ENCODE measurements at places on chromosomes 1 and 21. TPM values are rescaled to one million over a fixed set of nuclear protein-coding genes. Genes with fewer than 3 reads are reported as not detected.

The SEC16B gene
- 2.1 TPM for total RNA-seq

- DNase-seq: no peak
Measured at GRCh38 chr1:95113684-95114083, 3.5 kb upstream of the TLCD4 start.

- DNase-seq: no peak
Measured at GRCh38 chr1:205374210-205375078, 17.7 kb upstream of the KLHDC8A start.

DNA sequence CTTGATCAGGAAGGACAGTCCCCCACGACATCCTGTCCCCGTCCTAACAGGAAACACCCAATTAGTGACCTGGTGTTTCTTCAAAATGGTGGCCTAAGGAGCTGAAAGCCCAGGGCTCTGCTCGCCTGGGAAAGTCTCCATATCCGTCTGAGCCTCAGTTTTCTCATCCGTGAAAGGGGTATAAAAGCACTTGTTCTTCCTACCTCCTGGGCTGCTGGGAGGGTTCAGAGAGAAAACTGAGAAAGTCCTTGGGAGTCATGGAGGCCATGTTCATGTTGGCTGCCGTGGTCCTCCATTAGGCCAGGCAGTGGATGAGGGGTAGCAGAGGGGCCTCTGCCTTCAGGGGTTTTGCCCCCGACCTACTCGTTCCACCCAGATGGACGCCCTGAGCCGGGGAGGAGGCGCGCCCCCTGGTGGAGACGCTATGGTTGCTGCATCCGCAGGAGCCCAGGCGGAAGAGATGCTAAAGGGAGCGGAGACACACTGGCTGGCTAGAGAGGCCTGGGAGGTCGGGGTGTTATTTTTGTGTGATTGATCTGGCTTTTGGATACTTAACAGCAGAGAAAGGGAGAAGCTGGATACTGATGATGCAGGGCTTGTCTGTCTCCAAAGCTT is 113.5 kb downstream of the PRDM2 start:
- DNase-seq: peak; percentile 55

DNA sequence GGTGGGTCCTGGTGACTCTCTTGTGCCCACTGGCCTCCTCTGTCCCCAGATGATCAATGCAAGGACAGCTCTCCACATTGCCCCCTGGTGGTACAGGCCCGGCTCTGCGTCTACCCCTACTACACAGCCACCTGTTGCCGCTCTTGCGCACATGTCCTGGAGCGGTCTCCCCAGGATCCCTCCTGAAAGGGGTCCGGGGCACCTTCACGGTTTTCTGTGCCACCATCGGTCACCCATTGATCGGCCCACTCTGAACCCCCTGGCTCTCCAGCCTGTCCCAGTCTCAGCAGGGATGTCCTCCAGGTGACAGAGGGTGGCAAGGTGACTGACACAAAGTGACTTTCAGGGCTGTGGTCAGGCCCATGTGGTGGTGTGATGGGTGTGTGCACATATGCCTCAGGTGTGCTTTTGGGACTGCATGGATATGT is 10.8 kb downstream of the ADAMTSL4 start:
- DNase-seq: peak; percentile 85

- DNase-seq: no peak
Measured at GRCh38 chr1:2121101-2121691, 71.0 kb downstream of the PRKCZ start.

DNA sequence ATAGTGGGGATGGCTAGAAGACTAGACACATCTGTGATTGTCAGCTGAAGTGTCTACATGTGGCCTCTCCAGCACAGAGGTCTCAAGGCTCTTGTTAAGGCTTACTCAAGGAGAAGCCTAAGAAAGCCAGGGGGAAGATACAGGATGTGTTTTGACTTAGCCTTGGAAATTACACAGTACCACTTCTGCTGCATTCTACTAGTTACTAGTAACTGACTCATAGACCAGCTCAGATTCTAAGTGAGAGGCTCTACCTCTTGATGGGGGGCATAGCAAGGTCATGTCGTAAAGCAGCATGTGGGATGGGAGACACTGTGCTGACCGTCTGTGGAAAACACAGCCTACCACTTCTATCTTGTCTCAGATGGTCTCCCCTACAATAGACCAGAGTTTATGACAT is 99.5 kb downstream of the UBE2U start:
- no peak for DNase-seq

The RYR2 gene
- total RNA-seq: 0.07 TPM

The RIMKLA gene
- 2.7 TPM for total RNA-seq

GRCh38 chr1:12342401-12343003 is 112.7 kb downstream of the VPS13D start:
- no peak for DNase-seq

GRCh38 chr1:25774206-25774803 is 25.7 kb upstream of the SELENON start:
- no peak for DNase-seq

GRCh38 chr1:229040630-229041358 is 230.1 kb upstream of the RAB4A start:
- DNase-seq: no peak

DNA sequence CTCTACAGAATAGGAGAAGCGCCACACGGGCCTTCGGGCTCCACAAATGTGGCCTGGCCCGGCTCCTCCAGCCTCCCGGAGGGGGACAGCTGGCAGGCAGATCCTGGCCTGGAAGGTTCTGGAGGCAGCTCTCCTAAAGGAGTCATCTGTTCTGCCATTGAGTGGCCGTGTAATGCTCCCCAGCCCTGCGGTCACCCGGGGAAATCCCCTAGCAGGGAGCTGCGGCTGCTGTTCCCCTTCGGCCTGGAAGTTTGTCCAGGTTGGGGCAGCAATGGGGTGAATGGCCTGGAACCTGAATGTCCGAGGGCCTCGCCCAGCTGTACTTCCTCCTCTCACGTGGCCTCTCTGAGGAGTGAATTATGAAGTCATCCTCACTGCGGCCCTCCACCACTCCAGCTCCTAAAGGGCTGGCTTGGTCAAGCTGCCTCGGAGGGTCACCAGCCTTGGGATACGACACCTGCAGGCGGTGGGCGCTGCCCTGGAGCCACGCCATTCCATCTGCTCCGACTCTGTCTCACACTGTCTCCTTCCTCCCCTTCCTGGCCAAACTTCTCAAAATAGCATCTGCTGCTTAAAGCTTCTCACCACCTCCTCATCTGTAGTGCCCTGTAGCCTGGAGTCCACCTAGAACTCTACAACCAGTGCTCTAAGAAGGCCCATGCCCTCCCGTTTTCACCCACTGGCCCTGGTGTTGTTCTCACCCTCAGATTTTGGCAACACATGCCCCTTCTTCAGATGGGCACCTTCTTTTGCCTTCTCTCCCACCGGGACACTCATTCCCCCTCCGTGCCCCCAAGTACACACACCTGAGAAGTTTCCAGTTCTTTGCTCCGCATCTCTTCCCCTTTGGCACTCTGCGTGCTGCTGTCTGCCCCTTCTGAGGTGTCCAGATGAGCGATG is 54.4 kb upstream of the TMPRSS2 start:
- DNase-seq: no peak

The NCF2 gene
- not detected for total RNA-seq

- no peak for DNase-seq
Measured at GRCh38 chr1:20730690-20731056, 1.8 kb downstream of the SH2D5 start.

The UMODL1 gene
- not detected for total RNA-seq

DNA sequence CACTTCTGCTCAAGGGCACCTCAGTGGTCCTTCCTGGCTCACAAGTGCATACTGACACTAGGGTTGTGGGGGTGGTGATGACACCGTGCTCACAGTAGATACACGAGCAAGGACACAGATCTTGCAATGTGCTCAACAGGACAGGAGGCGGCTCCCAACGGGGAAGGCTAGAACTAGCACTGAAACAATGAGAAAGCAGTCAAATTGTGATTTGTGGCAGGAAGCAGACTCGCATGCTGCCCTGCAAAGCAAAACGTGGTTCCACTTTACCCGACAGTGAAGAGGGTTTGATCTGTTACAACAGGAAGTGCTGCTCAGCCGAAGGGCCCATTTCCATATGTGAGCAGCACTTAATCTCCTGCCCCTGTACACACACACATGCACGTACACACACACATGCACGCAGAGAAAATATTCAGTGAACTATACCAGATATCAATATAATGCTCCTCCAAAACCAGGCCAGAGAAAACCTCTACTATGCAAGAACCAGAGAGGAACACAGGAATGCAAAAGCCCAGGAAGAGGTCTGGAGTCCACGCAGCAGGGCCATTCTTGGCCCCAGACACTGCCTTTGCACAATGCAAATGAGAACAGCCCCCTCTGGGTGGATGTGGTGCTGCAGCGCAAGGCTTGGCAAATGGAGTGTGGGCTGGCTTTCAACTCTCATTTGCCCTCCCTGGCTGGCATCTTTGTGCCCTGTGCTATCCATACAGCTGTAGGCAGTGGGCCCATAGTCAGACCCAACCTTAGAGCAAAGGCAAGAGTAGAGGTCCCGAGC is 47.1 kb downstream of the KANK4 start:
- DNase-seq: no peak

- no peak for DNase-seq
Measured at GRCh38 chr1:1285611-1286311, 5.5 kb downstream of the SCNN1D start.

DNA sequence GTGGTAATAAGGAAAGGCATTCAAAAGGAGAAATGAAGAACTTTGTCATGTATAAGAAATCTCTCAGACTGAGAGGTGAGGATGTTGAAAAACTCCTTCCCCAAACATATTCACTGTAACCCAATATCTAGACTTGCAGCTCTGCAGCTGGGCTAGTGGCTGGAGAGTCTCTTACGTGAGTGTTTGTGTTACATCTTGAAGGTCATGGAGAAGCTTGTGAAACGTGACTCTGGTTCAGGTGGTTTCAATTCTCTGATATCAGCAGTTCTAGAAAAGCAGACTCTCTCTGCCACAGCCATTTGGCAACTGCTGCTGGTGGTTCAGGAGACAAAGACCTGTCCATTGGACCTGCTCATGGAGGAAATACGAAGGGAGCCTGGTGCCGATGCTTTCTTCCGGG is 55.0 kb upstream of the EPHA8 start:
- no peak for DNase-seq

- DNase-seq: no peak
Measured at GRCh38 chr1:167708940-167709389, 12.8 kb upstream of the MPZL1 start.

DNA sequence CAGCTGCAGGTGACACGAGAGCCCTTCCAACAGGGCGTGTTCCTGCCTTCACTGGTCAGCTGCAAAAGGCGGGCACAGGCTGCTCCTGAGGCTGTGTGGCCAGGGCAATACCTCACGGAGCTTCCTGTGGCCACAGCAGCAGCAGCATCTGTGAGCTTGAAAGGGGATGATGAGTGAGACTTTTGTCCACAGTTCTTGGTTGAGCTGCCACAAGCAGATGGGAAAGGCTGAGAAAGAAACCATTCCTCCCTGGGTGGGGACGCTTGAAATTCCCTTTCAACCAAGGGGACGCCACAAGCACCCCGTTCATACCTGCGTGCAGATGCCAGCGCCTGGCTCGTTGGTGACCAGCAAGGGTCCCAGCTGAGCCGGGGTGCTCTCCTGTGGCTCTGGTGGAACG is 37.6 kb downstream of the B3GALT5 start:
- DNase-seq: no peak

- DNase-seq: no peak
Measured at GRCh38 chr1:205508227-205508714, 3.8 kb downstream of the CDK18 start.

GRCh38 chr1:93770640-93771039 is 89.0 kb upstream of the BCAR3 start:
- DNase-seq: no peak

DNA sequence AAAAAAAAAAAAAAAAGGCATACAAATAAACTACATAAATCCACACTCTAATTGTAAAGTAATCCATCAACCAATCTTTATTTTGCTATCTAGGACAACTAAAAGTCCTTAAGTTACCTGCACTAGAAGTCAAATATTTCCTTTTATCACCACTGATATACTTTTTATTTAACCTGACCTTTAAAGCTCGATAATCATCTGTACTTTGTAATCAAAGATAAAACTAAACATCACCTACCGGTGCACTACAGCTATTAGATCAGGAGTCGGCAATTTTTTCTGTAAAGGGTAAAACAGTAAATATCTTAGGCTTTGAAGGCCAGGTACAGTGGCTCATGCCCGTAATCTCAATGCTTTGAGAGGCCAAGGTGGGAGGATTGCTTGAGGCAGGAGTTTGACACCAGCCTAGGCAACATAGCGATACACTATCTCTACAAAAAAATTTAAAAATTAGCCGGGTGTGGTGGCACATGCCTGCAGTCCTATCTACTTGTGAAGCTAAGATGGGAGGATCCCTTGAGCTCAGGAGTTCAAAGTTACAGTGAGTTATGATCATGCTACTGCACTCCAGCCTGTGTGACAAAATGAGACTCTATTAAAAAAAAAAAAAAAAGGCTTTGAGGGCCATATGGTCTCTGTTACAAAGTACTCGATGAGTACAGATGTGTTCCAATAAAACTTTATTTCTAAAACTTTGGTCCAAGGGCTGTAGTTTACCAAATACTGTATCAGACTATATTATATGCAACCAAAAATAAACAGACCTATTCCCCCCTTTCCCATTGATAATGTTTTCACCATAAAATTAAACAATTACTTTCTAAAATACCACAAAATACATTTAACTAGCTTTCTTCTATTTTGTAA is 47.1 kb downstream of the TESK2 start:
- no peak for DNase-seq

- no peak for DNase-seq
Measured at GRCh38 chr21:39474611-39475010, 22.8 kb downstream of the SH3BGR start.

The KIAA0040 gene
- total RNA-seq: 0.14 TPM

The TBX15 gene
- 3.2 TPM for total RNA-seq

GRCh38 chr1:38585971-38586370 is 273.6 kb downstream of the RRAGC start:
- no peak for DNase-seq

GRCh38 chr1:215220346-215220745 is 137.8 kb downstream of the KCNK2 start:
- DNase-seq: no peak

- DNase-seq: no peak
Measured at GRCh38 chr1:237042526-237042891, 525 bp downstream of the RYR2 start.

- DNase-seq: no peak
Measured at GRCh38 chr1:214455479-214455878, 95.9 kb downstream of the PTPN14 start.

The UTS2 gene
- not detected for total RNA-seq

The THEM5 gene
- not detected for total RNA-seq

DNA sequence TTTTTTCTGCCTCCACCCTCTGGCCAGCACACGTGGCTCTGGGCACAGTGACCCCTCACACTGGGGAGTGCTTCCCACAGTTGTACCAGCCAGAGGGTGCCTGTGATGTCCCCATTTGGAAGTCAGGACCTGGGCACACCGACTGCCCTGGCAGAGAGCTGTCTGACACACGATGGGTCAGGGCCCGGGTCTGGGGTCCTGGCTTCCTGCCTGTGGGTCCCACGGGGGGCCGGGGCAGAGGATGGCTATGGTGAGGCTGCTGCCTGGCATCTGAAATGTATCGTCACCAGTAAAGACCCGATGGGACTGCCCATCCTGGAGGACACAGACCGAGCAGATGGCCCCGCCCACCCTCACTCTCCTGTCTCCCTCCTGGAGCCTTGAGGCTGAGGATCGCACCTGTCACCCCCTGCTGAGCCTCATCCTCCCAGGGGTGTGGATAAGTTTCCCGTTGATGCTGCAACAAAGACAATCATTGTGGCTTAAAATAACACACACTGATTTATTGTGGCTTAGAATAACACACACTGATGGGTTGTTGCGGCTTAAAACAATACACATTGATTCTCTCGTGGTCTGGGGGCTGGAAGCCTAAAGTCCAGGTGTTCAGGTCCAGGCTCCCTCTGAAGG is 88.8 kb upstream of the TTC34 start:
- no peak for DNase-seq

GRCh38 chr1:226638001-226638601 is 89.5 kb downstream of the STUM start:
- DNase-seq: no peak

- DNase-seq: no peak
Measured at GRCh38 chr1:21114431-21114830, 62.3 kb downstream of the EIF4G3 start.
